NK-92 treated with Interleukin-12 subunit alpha and Interleukin-12 subunit beta, amount 100 ng/mL, for 24 hours (cell line): ENCODE measurements at places on chromosomes 6 and 20.
A peak's percentile ranks its signal among the peaks of the same experiment; 100 is the strongest.

GRCh38 chr6:43829470-43829869, 59.5 kb downstream of the VEGFA start:
- DNase-seq, result no peak

- no peak for DNase-seq
Observed at GRCh38 chr6:38681850-38682249, 21.1 kb downstream of the GLO1 start.

GRCh38 chr6:22642254-22642653, 72.9 kb downstream of the HDGFL1 start:
- DNase-seq, result no peak

DNA sequence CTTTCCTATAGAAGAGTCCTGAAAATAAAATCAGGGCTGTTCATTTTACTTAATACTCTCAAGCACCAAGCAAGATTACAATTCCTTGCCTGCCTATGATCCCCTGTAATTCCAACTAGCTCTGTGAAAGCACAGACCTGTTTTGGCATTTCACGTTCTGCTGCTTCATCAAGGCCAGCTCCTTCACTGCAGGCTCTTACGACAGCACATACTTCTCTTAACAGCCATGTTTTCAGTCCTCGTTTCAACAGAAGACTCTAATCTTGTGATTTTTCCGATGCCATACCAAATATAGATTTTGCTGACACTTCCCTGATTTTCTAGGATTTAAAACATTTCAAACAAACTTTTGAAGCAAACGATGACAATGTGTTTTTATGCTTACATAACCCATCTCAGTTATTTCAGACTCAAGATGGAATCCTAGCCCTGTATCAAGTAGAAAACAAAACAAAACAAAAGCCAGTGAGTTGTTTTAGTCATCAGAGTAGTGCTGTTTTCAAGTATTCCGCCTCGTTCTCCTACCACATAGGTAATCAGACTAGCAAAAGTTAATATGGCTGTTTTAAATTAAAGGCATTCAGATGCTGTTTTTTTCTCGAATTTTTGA, 616.5 kb upstream of the CITED2 start:
- no peak for DNase-seq

- no peak for DNase-seq
Observed at GRCh38 chr6:154593122-154593521, 82.6 kb upstream of the CNKSR3 start.

- no peak for DNase-seq
Observed at GRCh38 chr6:47440719-47441118, 36.9 kb upstream of the CD2AP start.

DNA sequence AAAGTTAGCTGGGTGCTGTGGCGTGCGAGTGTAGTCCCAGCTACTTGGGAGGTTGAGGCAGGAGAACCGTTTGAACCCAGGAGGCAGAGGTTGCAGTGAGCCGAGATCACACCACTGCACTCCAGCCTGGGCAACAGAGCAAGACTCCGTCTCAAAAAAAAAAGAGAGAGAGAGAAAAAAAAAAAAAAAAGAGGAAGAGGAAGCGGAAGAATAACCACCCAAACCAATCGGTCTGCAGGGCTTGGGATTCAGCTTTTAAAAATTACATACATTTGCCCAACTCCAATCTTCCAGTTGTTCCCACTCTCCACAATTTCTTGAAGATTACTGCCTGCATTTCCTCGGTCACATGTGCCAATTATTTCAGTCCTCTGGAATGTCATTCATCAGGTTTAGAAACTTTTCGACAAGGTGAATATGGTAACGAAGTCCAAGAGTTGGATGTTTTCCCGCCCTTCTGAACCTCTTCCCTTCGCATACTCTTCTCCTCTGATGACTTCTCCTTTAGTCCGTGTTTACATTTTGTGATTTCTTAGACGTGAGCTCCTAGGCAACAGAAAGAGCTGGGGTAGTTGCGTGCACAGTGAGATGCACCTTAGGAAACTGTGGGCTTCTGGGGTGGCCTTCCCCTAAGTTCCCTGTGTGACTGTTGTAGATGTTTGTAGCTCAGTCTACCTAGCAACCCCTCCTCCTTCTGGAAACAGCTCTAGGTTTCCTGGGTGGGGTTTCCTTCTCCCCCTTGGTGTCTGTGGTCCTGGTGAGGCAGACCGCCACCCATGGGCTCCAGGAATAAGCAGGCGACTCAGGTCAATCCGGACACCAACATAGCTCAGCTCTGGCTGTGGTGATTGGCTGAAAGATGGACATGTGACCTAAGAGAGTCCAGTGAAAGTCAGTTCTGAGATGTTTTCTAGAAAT, 63.0 kb upstream of the NCOA3 start:
- no peak for DNase-seq

- no peak for DNase-seq
Observed at GRCh38 chr6:13397359-13398068, 69.2 kb upstream of the TBC1D7 start.

- DNase-seq, result peak; percentile 30
Observed at GRCh38 chr6:158040051-158040803, 58.6 kb downstream of the SYNJ2 start.

DNA sequence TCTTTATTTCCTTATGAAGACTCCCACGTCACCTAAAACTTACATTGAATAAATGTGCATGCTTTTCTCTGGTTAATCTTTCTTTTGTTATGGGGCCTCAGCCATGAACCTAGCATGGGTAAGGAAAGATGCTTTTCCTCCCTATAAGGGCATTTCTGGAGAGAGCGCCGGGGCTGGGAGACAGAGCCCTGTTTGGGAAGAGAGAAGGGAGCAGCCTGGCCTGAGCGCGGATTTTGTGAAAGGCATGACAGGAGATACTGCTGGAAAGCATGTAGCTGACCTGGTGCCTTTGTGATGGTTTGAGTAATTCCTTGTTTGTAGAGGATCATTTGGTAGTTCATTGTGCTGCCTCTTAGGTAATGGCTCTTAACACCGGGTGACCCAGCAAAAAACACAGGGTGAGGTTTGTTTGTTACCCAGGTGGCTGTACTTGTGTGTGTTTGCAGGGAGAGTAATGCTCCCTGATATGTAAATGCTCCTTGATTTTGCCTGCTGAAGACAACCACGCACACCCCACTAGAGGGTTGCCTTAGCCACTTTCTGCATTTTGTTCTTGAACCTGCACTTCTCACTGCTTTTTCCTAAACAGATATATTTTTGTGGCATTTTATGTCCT, 59.2 kb downstream of the ANKRD6 start:
- no peak for DNase-seq

DNA sequence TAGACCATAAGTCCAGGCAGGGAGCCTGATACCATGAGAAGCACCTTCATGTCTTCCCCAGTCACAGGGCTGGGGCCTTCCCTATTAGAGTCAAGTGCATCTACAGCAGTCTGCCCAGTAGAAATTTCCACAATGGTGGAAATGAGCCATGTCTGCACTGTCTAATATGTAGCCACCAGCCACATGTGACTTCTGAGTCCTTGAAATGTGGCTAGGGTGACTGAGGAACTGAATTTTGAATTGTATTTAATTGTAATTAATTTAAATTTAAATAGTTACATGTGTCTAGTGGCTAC, 300.2 kb downstream of the CLIC5 start:
- no peak for DNase-seq

DNA sequence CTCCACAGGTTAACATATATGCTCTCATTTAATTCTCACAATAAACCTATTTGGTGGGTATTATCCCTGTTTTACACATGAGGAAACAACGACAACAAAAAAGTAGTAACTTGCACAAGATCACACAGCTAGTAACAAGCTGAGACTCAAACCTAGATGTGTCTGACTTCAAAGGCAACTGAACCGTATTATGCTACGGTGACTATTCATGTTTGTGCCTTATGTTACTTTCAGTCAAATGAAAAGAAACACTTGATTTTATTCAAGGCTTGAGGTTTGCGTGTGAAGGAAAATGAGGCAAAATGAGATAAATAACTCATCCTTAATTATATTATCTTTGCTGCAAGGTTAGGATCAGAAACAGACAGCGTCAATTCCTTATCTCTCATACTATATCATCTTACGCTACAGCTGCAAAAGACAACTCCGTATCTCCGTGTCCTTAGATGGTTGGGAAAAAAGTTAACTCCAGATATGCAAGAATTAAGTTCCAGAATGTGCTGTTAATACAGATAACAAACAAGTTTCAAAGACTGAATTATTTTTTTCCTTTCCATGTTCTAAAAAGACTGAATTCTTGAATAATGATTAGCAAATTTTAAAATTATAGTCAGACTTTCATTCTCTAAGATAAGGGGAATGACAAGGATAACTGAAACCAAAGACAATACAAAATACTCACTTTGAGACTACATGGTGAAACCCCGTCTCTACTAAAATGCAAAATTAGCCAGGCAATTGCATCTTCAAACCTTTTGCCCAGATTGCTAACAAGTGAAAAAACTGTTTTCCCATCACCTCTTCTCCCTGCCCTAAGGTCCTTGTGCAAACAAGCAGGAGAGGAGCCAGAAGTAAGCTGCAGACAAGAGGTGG, 27.8 kb downstream of the STAU1 start:
- DNase-seq, result no peak

DNA sequence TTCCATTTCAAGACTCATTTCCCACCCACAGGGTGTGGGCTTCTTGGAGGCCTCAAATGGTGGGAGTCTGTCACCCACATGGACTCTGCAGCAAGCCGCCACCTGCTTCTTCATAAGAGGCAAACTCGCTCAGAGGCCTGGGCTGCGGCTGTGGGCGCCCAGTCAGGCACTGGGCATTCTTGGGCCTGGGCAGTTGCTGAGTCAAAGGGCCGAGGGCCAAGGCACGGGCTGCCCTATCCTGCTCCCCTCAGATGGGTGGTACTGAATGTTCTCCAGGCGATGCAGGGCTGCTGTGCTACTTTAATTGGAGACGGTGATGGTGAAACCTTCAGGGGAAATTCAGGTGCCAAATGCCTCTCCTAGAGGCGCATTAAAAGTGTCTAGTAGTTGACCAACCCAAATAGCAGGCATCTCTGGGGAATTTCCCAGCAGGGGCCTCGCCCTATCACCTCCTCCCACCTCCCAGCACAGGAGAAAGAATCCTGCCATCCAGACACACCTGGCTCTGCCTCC, 57.9 kb downstream of the MAFB start:
- no peak for DNase-seq

- no peak for DNase-seq
Observed at GRCh38 chr20:13648291-13649228, 9.8 kb upstream of the TASP1 start.

DNA sequence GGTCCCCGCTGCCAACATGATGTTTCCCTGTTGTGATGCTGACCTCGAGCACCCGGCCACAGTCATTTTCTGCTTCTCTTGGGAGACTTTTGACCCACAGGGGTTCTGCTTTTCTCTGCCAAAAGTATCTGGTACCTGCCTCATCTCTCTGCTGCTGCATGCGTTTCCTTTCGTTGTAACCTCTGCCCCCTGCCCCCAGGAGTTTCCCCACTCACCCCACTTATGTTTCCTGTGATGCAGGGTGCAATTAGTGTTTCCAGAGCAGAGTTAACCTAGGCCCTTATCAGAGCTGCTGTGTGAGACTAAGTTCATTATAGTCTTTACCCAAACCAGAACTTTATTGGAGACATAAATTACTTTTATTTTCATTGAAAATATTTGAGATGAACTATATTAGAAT, 65.2 kb upstream of the EDN3 start:
- DNase-seq, result no peak

DNA sequence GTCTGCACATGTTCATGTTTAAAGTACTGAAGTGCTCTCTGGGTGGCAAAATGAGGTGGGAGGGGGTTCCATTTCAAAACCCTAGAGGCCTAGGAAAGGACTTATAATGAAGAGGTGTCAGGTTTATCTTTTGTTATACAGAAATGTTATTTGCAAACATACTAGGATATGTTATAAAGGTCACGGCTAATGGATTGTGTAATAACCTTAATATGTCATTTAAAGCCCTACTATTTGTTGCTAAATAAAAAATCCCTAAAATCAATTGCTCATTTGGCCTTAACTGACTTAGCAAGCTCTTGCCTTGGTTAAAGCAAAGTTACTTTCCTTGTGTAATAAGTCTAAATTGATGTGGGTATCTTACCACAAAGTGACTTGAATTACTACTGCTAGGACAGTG, 8.8 kb downstream of the NKX2-4 start:
- no peak for DNase-seq

- DNase-seq, result no peak
Observed at GRCh38 chr20:33339515-33340058, 56.6 kb downstream of the BPIFB1 start.

- no peak for DNase-seq
Observed at GRCh38 chr6:158729906-158730540, 80.2 kb downstream of the SYTL3 start.

DNA sequence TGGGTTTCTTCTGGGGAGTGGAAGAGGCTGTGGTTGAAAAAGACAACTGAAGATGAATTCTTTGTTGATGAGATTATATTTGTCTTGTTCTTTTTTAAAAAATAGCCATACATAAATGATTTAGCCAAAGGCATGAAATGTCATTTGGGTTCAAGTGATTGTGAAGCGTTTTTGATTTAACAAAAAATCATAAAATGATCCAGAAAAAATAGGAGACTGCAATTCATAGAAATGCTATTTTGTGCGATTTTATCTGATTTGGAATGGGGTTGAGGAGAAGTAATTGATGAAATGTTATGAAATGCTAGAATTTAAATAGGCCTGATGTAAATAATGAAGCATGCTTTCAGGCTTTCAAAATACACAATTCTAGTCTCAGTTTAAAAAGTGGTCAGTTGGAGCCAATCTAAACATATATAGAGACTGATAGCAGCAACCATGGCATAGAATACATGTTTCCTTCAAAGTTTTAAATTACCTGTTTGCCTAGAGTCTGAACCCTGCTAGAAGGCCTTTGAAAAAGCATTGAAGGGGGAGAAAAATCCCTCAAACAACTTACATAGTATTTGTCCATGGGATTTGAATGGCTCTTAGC, 21.8 kb downstream of the PFDN4 start:
- no peak for DNase-seq

GRCh38 chr6:68758559-68758958, 123.5 kb downstream of the ADGRB3 start:
- no peak for DNase-seq

DNA sequence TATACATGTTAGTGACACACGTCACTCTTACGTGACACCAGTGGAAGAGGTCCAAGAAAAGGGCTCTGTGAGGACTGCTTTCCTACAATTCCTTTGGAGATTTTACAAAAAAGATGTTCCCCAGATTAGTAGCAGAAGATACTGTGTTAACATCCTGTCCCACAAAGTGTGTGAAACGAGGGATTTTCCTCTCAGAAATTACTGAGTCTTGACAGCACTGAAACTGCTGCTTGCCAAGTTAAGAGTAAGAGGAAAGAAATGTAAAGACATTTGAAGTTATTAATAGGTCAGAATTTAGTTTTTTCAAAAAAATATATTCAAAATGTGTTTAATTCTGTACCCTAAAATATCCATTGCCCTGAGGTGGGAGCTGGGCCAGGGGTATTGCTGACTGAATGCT, 58.8 kb upstream of the MAP7 start:
- DNase-seq, result no peak
